Activated naive CD8-positive, alpha-beta T cell treated with anti-CD3 and anti-CD28 coated beads, Interleukin-2, amount 50 U/mL, for 16 hours (primary cell): ENCODE measurements at places on chromosomes 3 and 15.

DNA sequence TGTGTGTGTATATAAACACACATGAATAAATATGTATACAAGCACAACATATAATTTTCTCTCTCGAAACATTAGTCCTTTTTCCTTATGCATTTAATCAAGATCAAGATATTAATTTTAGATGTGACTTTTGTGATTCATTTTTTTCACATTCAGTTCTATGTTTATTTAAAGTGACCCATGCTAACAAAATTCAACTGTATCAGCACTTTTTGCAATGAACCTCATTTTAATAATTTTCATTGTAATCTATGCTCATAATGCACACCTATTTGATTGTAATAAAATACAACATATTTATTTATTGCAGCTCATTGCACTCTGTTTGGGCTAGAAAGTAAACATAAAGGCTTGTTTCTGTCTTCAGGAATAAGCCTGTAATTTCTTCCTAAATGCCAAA lies 586.3 kb downstream of the ROBO2 start:
- no peak for DNase-seq

DNA sequence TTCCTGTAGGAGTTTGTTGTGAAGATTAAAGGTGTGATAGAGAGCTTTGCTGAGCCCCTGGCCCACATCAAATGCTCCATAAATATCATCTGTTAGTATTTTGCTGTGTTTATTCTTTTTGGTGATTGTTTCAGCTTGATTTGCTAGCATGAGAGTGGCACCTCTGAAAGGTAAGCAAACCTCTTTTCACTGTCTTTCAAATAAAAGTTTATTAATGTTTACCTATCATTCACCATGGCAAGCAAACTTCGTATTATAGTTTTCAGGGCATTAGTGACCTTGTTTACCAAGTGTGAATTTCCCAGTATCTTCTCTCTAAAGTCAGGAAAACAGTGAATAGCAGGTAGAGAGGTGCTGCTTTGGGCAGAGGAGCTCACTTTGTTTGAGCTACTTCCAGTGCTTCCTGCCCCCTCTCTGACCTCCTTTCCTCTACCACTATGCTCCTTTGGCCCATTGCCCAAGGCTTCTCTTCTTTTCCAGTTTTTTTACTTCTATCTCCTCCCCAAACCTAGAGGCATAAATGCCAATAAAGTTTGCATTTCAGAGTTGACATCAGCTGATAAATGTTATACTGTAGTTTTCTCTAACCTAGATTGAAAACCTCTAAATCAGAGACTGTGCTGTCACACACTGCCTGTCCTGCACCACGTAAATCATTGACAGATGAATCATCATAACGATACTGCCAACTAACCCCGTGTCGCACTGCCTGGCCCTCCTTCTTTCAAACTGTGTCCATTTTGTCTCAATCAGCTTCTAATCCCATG lies 569.0 kb downstream of the TUSC7 start:
- DNase-seq, result no peak

GRCh38 chr3:53817211-53817610 lies 29.0 kb downstream of the CHDH start:
- DNase-seq, result no peak

DNA sequence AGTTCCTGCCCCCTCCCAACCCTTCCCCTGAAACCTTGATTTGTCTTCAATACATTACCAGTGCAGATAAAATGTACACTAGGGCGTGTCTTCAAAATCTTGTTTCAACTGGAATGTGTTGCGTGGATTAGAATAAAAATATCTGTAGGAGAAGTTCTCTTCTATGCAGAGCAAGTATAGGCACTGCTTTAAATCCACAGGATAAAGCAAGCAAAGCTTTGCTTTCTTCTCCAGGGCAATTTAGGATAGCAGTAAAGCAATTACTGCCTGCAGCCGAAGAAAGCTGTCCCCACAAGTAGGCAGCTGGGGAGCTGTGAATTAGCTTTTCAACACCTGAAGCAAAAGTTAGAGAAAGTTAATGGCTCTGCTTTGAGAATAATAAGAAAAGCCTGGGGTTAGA lies 329.7 kb upstream of the KCNMB2 start:
- no peak for DNase-seq

GRCh38 chr3:17115186-17115585 lies 230.4 kb downstream of the PLCL2 start:
- no peak for DNase-seq

GRCh38 chr15:100340721-100341238 lies 995 bp downstream of the ADAMTS17 start:
- DNase-seq, result no peak

GRCh38 chr3:90032980-90033641 lies 925.7 kb downstream of the EPHA3 start:
- DNase-seq, result no peak

- DNase-seq, result no peak
These were observed 1.1 kb downstream of the NCKIPSD start for GRCh38 chr3:48684480-48685143.

GRCh38 chr15:66254089-66254950 lies 770 bp upstream of the MEGF11 start:
- no peak for DNase-seq

DNA sequence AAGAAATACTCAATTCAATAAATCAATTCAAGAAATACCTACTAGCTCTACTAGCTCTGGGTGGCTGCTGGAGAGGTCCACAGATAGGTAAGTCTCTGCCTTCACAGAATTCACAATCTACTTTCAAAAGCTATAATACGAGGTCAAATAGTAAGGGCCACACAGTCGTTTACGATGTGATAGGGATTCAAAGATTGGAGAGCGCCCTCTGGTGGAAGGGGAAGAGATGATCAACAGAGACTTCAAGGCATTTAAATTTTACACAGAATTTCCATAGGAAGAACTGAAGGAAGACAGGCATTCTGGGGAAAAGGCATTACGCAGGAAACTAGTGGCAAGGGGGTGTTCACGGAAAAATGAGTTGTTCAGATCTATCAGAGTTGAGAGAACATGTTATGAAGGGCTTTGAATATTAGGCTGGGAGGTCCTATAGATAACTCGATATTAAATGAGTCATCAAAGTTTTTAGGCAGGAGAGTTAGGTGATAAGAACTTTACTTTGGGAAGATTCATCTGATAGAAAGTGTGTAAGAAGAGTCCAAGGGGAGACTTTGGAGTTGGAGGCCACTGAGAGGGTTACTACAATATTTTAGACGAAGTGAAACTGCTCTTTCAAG lies 128.8 kb downstream of the FRMD5 start:
- DNase-seq, result peak; percentile 13

- DNase-seq, result no peak
These were observed 105.9 kb upstream of the ARHGEF26 start for GRCh38 chr3:154015307-154015706.

DNA sequence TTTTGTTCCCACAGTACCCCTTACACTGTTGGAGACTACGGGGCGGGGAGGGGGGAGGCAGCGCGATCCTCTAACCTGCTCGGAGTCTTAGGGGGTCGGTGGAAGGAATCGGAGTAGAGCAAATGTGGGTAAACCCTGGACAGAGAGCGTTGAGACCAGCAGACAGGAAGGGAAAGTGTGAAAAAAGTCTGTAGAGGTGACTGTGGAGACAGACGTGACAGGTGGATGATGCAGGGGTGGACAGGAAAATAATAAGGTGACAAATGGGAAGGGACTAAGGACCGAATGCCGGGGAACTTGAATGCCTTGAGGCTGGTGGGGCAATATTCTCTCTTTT lies 424 bp downstream of the EAF2 start:
- no peak for DNase-seq

DNA sequence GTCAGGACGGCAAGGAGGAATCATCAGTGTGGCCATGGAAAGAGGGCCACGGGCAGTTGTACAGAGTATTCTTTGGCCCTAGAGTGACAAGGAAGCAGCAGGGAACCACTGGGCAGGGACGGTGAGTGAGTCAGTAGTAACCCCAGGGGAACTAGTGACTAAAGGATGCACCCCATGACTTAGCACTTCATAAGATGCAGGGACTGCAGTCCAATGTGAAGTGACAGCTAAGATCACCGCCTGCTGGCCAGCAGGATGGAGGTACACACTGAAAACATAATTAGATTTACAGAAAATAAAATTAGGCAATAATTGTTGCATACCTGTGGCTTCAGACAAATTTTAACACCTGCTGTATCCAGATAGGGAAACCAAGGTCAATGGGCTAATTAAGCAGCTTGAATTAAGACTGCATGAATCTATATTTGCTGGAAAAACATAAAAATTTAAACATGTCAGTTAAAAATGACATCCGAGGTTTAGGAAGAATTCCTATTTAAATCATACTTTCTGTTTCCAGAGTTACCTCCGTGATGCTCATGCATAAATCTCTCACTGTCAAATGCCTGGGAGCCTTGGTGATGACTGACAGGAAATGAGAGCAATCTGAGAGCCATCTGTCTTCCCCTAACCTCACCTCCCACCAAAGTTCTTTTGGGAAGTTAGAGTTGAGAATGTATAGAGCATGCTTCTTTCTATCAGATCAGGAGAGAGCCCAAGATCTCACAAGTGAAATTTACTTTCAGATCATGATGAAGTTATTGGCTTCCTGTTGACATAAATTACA lies 56.5 kb downstream of the DCLK3 start:
- DNase-seq, result no peak
